H9 (cell line): ENCODE measurements at places on chromosomes 1 and 21. TPM values are rescaled to one million over a fixed set of nuclear protein-coding genes. Genes with fewer than 3 reads are reported as not detected.

Gene ZNF683
- not detected in 2 replicates for total RNA-seq

GRCh38 chr1:220690140-220691052 lies at the start of gene C1orf115:
Gene C1orf115 (plus strand): TSS chr1:220690363. CDS start chr1:220690403, 40 bp downstream.
- peak; percentile 87 for DNase-seq

Gene FCGR1A
- not detected in 2 replicates for total RNA-seq

GRCh38 chr1:206586501-206587445 lies 25.5 kb downstream of the EIF2D start:
- no peak for DNase-seq

GRCh38 chr21:42624936-42625335 lies 28.5 kb upstream of the PDE9A start:
- DNase-seq: no peak

Gene AGTRAP
- total RNA-seq: 58.8 and 60.9 TPM in 2 replicates

Gene FCAMR
- total RNA-seq: not detected in 2 replicates

GRCh38 chr1:241228339-241228738 lies 128.7 kb downstream of the RGS7 start:
- DNase-seq: no peak

DNA sequence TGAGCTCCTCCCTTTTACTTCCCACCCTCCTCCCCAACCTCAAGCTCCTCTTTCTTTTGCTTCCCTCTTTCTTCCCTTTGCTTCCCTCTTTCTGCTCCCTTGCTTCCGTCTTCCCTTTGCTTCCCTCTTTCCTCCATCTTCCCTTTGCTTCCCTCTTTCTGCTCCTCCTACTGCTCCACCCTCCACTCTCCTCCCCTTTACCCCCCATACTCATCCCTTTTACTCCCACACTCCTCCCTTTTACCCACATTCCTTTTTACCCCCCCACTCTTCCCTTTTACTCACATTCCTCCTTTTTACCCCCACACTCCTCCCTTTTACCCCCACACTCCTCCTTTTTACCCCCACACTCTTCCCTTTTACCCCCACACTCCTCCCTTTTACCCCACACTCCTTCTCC lies 30.2 kb downstream of the PGBD5 start:
- no peak for DNase-seq

DNA sequence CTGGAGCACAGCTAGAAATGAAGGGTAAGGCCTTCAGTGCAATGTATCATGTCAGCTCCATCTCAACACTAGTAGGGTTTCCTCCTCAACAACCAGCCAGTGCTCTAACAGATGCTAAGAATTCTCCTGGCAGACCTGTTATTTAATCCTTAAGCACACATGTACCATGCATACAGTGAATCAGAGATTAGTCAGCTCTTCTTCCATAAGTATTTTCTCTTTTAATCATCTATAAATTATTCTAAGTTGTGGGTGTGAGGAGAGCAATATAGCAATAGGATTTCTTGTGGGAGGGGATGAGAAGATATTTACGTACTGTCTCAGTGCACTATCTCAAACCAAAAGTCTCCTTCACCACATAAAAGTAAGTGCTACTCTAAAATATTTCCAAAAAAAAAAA lies 95.3 kb downstream of the COP1 start:
- no peak for DNase-seq

- DNase-seq: peak; percentile 43
These were observed 173.3 kb downstream of the RWDD3 start for GRCh38 chr1:95407131-95407885.

DNA sequence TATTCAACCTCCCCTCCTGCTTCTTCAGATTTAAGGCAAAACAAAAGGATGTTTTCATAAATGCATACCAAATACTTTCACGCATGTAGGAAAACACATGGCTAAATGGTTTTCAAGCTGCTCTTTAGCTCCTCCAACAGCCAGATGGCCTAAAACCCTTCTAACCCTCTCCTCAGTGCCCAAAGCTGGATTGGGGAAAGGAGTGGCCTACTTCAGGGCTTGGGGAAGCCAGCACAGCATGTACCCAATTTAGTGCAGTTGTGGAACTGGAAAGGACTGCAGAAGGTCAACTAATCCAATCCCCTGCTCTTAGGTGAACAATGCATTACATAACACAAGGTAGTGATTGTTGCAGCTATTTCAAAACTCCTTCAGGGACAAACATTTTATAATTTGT lies 9.3 kb downstream of the F5 start:
- no peak for DNase-seq

DNA sequence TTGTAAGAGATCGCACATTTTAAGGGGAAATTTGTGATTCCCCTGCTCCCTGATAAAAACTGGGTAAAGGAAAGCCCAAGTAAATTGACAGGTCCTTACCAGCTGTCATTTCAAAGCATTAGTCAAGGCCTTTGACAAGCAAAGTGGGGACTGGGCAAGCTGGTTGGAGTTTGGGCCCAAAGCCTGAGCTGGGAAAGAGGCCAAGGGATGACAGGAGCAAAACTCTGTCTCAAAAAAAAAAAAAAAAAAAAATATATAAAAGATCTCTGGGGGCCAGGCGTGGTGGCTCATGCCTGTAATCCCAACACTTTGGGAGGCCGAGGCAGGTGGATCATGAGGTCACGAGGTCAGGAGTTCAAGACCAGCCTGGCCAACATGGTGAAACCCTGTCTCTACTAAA lies 36.9 kb downstream of the SLC2A1 start:
- DNase-seq: no peak
